ENCODE measurements at places on chromosomes 13 and 19. TPM values are rescaled to one million over a fixed set of nuclear protein-coding genes. Genes with fewer than 3 reads are reported as not detected.

Gene RYR1
- polyA plus RNA-seq = 15.1 TPM

Gene KLF5
- polyA plus RNA-seq = 3.8 TPM

- DNase-seq = no peak
- no peaks in the 10 kb centered on the region for H3K27me3 ChIP-seq
- H3K4me3 ChIP-seq = no peak overlapping the region
- H3K36me3 ChIP-seq = peaks cover 3% of the 10 kb centered on the region
- H3K4me1 ChIP-seq = no peaks in the 10 kb centered on the region
- no peak overlapping the region for H3K27ac ChIP-seq
Observed at GRCh38 chr13:45229172-45229571, 28.3 kb upstream of the KCTD4 start.

Gene NFKBIB
- polyA plus RNA-seq = 14.3 TPM

DNA sequence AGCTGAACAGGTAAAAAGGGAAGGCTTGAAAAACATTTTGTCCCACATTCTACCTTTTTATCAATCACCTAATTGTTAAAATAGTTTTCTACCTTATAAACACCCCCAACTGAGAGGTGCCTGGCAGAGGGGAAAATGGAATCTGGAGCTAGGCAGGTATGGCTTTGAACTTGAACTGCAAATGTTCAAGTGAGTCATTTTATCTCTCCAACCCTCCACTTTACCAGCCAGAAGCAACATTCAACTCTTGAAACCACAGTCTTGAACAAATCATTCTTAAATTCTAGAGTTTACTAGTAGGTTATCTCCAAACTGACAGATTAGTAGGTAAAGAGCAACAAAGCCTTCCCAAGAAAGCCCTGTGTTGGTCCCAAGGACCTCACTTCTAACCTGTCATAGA lies 116.9 kb downstream of the ABCC4 start:
- H3K4me3 ChIP-seq = no peak overlapping the region
- no peaks in the 10 kb centered on the region for H3K36me3 ChIP-seq
- no peaks in the 10 kb centered on the region for H3K27me3 ChIP-seq
- no peak overlapping the region for H3K27ac ChIP-seq
- DNase-seq = no peak

Gene GPR12
- polyA plus RNA-seq = 15.4 TPM

DNA sequence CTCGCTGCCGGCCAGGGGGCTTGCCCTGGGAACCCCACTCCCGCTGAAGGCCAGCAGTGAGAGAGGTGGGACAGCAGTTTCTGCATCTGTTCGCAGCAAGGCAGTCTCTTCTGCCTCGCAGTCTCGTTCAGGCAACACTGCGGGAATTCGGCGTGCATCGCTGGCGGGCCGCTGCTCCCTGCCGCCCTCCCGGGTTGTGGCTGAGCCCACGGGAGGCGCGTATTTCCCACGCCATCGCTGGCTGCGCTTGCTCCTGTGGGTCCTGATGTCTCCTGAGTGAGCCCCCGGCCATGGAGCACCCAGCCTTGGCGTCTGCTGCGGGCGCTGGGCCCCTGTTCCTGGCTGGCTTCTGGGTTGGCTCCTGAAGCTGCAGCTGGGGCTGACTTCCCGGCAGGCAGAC lies 227.9 kb downstream of the TEX29 start:
- H3K4me3 ChIP-seq = no peak overlapping the region
- DNase-seq = no peak

DNA sequence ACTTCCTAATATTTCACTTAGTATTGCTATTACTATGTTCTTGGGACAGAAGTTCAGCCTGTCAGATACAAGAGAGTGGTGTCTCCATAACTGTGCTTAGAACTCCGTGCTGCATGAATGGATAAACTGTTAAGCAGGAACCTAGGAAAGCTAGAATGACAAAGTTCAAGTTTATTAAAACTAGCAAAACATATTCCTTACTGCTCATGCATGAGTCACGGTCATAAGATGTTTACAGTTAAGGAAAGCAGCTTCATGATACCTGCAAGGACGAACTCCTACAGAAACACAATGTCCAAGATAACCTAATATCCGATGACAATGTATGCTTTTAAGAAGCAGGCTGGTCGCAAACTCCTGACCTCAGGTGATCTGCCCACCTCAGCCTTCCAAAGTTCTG lies 6.0 kb upstream of the ZNF765 start:
- no peak overlapping the region for H3K27ac ChIP-seq
- H3K27me3 ChIP-seq = no peaks in the 10 kb centered on the region
- H3K4me3 ChIP-seq = no peak overlapping the region
- H3K4me1 ChIP-seq = peaks cover 7% of the 10 kb centered on the region
- no peak for DNase-seq
- H3K36me3 ChIP-seq = no peaks in the 10 kb centered on the region

Gene RASAL3
- 4.2 TPM for polyA plus RNA-seq

Gene CYP4F8
- 0.08 TPM for polyA plus RNA-seq

DNA sequence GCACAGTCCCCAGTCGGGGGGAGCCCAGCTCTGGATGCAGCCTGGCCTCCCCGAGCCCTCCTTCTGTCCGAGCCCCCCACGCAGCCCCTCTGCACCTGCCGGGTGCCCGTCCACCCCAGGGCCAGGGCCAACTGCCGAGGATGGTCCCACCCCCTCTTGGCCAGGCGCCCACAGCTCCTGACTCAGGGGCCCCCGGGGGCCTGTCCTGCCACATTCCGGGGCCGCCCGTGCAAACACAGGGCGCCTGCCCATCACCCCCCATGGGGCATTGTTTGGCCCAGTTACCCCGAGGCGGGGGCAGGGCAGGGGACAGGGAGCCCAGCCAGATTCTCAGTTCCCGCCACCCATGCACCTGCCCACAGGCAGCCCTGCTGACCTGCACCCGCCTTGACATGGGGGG lies 5.3 kb upstream of the TCF3 start:
- H3K4me3 ChIP-seq = no peak overlapping the region
- no peak for DNase-seq
- H3K27me3 ChIP-seq = no peaks in the 10 kb centered on the region
- no peak overlapping the region for H3K27ac ChIP-seq
- H3K36me3 ChIP-seq = peaks cover 2% of the 10 kb centered on the region
- H3K4me1 ChIP-seq = peaks cover 17% of the 10 kb centered on the region
